Smooth muscle cell of bladder (primary cell): ENCODE measurements at places on chromosomes 2 and 18. TPM values are rescaled to one million over a fixed set of nuclear protein-coding genes. Genes with fewer than 3 reads are reported as not detected.

METTL4 gene
- total RNA-seq = 7.1 and 8.0 TPM in 2 replicates

EMILIN1 gene
- 203 and 242 TPM in 2 replicates for total RNA-seq

MRPL30 gene
- total RNA-seq = 28.4 and 38.1 TPM in 2 replicates

CASP10 gene
- total RNA-seq = 6.4 and 9.1 TPM in 2 replicates

OTOF gene
- under 0.01 and 0.14 TPM in 2 replicates for total RNA-seq

GRHL1 gene
- total RNA-seq = 0.37 and 0.57 TPM in 2 replicates

CPLX4 gene
- total RNA-seq = not detected in 2 replicates

PMAIP1 gene
- 3.1 and 6.8 TPM in 2 replicates for total RNA-seq

SPATA3 gene
- total RNA-seq = not detected in 2 replicates
